ENCODE measurements at places on chromosomes 2 and 18.
A peak's percentile ranks its signal among the peaks of the same experiment; 100 is the strongest.

DNA sequence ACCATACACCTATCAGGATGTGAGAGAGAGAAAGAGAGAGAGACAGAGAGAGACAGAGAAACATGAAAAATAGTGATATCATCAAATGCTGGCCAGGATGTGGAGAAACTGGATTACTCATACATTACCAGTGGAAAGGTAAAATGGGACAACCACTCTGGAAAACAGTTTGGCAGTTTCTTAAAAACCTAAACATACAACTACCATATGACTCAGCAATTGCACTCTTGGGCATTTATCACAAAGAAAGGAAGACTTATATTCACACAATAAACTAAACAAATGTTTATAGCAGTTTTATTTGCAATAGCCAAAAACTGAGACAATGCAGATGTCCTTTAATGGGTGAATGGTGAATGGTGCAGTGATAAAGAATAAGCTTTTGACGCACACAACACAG is 29.1 kb downstream of the SLC4A3 start:
- no peak for DNase-seq

GRCh38 chr2:139079311-139079710 is 299.1 kb upstream of the NXPH2 start:
- peak; percentile 34 for DNase-seq

- DNase-seq: no peak
Measured at GRCh38 chr2:106232638-106233349, 38.7 kb upstream of the UXS1 start.

DNA sequence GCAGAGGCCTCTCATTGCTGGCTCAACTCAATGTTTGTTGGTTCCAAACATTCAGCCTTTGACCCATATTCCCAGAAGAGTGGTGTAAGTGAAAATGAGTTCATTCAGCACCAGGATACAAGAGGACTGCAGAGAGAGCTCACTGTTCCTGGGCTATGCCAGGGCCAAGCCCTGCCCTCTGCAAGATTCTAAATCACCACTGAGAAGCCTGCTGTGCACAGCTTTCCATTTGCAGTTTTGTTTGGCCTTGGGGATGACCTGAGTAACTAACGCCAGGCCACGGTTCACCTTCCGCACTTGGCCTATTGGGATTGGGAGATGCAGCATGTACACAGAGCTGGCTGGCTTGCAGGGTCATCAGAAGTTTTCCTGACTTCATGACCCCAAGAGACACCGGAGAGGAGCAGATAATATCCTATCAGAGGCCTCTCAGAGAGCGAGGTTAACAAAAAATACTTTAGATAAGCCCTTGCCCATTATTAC is 12.6 kb downstream of the GKN1 start:
- DNase-seq: no peak

- DNase-seq: no peak
Measured at GRCh38 chr2:19576411-19576810, 218.0 kb upstream of the OSR1 start.

Measured in fibroblast of skin of scalp (primary cell).